SJSA1 (cell line): ENCODE measurements at places on chromosomes 3 and 15. TPM values are rescaled to one million over a fixed set of nuclear protein-coding genes. Genes with fewer than 3 reads are reported as not detected.
A peak's percentile ranks its signal among the peaks of the same experiment; 100 is the strongest.

GRCh38 chr3:24503616-24504113, 9.0 kb upstream of the THRB start:
- DNase-seq = no peak

- DNase-seq = no peak
These were observed 49.8 kb upstream of the DCLK3 start for GRCh38 chr3:36814066-36814717.

DNA sequence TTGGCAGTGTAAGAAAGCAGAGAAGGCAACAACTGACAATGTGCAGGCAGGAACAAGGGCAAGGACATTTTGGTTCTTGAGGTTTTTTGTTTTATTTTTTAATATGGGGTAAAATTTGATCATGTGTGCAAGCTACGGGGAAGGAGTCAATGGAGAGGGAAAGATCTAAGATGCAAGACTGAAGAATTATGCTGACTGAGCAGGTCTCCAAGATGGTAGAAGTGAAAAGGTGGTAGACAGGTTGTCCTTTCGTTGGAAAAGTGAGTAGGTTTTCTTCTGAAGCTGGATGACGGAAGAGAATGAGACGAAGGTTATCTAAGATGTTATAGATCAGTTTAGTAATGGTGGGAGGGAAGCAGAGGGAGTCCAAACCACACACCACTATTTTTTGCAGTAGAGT, 4.2 kb downstream of the CD47 start:
- DNase-seq = no peak

DNA sequence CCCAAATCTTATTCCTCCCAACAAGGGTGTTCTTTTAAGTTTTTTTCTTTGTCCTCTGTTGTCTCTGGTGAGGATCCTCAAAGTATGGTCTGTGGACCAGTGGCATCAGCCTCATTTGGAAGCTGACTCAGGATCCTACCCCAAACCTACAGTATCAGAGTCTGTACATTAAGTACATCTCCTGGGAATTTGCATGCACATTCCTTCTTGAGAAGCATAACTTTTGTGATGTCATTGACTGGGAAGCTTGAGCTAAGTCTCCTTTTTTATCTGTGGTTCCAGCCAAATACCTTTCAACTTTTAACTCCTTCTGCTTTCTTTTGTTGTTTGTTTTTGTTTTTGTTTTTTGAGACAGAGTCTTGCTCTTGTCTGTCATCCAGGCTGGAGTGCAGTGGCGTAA, 40.5 kb downstream of the ARMC8 start:
- no peak for DNase-seq

The SLC35G2 gene
- total RNA-seq = 29.0 and 39.4 TPM in 2 replicates

The PLSCR5 gene
- not detected in 2 replicates for total RNA-seq

The GOLGA8S gene
- 0.05 TPM in 1 of 2 replicates, not detected in the other for total RNA-seq

DNA sequence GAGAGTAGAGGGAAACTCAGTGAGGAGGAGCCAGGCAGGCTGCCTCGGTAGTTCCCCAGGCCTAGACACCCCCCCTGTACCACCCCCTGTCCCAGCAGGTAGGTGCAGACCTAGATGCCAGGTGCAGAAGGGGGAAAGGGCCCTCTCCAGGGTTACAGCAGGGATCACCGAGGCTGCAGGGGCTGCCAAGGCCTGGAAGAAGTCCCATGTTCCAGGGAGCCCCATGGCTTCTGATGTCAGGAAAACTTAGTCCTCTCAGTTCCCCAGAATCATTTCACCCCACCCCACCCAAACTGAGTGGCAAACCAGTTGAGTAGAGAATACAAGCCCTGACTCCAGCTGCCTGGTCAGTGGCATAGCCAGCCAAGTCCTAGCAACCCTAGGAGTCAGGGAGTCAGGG, 7.4 kb upstream of the SEMA3B start:
- DNase-seq = no peak

GRCh38 chr15:75625542-75626347, at the start of gene SNUPN:
Gene SNUPN, minus strand, starts transcription at chr15:75625725. Its CDS starts 4,674 bp downstream, at chr15:75621051.
- peak; percentile 94 for DNase-seq

GRCh38 chr3:14216257-14217048, 37.8 kb downstream of the LSM3 start:
- DNase-seq = no peak

DNA sequence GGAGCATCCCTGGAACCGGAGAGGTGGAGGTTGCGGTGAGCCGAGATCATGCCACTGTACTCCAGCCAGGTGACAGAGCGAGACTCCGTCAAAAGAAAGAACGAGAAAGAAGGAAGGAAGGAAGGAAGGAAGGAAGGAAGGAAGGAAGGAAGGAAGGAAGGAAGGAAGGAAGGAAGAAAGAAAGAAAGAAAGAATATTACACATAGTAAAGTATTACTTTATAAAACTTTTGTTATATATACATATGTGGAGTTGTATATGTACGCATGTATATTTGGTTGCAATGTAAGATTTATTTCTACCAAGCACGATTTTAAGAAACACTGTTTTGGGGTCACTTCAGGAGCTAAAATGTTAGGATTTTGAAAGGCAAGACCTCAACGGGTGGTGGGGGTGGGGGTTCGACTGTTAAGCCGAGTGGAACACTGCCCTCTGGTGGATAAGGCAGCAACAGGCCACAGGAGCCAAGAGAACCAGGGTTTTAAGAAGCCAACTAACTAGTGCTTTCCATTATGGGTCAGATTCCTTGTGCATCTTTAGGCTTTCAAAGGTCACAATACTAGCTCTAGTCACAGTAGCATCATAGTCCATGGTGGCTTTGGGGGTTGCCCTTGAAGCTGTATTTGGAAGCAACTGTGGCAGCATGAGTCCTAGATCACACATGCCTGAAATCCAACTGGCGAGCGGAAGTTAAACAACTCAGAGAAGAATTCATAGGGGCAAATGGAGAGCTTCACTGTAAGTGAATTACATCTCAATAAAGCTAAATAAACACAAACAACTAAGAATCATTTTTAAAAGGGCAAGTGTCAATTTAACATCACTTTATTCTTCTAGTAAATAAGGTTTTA, 22.5 kb downstream of the GLB1 start:
- peak; percentile 33 for DNase-seq

- DNase-seq = no peak
These were observed 98.6 kb downstream of the ARNT2 start for GRCh38 chr15:80502782-80503181.

DNA sequence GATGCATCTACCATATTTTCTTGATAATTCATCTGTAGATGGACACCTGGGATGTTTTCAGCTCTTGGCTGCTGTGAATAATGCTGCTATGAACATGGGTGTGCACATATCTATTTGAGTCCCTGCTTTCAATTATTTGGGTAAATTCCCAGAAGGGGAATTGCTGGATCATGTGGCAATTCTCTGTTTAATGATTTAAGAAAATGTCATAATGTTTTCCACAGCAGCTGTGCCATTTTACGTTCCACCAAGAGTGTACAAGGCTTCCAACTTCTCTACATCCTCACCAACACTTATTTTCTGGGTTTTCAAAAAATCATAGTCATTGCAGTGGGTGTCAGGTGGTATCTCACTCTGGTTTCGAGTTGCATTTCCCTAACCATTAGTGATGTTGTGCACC, 64.4 kb downstream of the NSMCE3 start:
- no peak for DNase-seq

- no peak for DNase-seq
These were observed 24.9 kb downstream of the TTC14 start for GRCh38 chr3:180626844-180627243.

GRCh38 chr15:64749167-64749566, 26.2 kb downstream of the RBPMS2 start:
- no peak for DNase-seq

The EID1 gene
- total RNA-seq = 378 and 579 TPM in 2 replicates

DNA sequence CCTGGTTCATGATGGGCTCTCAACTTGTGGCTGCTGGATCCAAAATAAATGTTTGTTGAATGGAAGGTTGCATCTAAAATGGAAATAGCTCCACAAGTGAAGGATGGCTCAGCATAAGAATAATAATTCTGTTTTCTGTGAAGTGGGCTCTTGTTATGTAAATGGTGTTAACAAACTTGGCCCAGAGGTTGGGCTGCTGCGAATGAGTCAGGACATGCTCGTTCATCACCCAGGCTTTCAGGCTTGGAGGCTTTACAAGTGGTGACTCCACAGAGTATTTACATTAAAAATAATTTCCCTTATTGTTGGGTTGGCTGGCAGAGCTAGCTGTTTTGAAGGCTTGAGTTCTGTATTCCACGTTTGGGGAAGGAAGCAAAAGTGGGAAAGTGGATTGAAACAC, 60.5 kb downstream of the ITGB5 start:
- peak; percentile 72 for DNase-seq

- DNase-seq = no peak
These were observed at the start of gene NOX5 for GRCh38 chr15:69014454-69014853. Gene NOX5, plus strand, starts transcription at chr15:69014695. Its CDS starts 41 bp downstream, at chr15:69014736.

GRCh38 chr15:64604319-64604718, 143.9 kb downstream of the ZNF609 start:
- no peak for DNase-seq

- no peak for DNase-seq
These were observed 135.4 kb downstream of the SYNPR start for GRCh38 chr3:63413523-63413922.

The FGD5 gene
- not detected in 2 replicates for total RNA-seq

DNA sequence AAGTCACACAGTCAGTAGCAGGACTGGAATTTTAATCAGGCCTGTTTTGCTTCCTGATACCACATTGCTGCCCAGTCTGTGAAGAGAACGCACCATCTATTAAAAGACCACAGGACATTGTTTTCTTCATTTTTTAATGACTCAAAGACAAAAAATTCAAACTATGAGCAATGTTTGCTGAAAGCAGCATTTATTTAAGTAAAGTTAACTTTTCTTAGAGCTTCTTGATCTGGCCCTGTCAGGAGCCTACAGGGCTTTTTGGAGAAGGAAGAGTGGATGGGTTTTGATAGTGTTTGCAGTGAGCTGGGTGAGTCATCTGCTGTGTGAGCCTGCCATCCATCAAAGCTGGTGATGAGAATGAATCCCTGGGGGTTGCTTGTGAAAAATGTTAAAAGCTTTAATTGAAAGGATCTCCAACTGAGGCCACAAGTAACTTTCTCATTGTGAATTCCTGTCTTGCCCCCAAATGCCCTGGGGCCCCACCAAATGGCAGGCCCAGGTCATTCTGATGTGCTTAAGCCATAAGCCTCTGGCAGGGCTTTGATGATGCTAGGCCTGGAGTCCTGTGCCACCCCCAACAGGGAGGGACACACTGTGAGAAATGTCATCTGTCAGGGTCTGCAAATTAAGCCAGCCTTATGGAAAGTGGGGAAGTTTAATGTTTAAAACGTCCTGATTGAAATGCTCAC, 136.2 kb upstream of the PFN2 start:
- DNase-seq = peak; percentile 95

The MAPKAPK3 gene
- total RNA-seq = 7.3 and 17.4 TPM in 2 replicates

DNA sequence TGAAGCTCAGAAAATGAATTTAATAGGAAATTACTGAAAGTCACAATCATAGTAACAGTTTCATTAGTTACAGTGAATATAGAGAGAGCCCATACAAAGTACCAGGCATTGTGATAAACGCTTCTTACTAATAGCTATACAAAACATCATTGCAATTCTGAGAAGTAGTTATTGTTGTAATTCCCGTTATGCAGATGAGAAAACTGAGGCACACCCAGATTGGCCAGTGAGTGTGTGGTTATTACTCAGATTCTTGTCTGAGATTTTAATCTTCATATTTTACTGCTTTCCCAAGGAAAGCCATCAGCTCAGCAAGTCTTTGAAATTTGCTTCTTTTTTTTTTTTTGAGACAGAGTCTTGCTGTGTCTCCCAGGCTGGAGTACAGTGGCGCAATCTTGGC, 14.3 kb downstream of the FLNB start:
- no peak for DNase-seq

DNA sequence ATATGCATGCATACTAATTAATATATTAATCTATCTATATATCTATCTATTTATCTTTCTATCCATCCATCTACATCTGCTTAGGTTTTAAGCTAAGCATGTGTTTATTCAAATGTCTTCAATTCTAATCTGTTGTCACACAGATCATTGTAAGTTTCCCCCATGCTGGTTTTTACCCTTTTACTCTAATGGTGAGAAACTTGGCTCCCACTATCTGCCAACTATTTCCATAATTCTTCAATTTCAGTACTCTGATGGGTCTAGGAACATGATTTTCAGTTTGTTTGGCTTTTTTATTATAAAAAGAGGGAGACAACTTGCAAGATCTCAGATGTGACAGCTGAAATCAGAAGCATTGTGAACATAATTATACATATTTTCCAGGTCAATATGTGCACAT, 773.8 kb downstream of the PLOD2 start:
- no peak for DNase-seq

The LNP1 gene
- total RNA-seq = 1.6 and 4.1 TPM in 2 replicates

GRCh38 chr15:42594095-42594494, 18.7 kb downstream of the STARD9 start:
- no peak for DNase-seq

- DNase-seq = no peak
These were observed 42.8 kb upstream of the PLOD2 start for GRCh38 chr3:146203776-146204175.

The ZKSCAN7 gene
- 4.1 and 4.4 TPM in 2 replicates for total RNA-seq

DNA sequence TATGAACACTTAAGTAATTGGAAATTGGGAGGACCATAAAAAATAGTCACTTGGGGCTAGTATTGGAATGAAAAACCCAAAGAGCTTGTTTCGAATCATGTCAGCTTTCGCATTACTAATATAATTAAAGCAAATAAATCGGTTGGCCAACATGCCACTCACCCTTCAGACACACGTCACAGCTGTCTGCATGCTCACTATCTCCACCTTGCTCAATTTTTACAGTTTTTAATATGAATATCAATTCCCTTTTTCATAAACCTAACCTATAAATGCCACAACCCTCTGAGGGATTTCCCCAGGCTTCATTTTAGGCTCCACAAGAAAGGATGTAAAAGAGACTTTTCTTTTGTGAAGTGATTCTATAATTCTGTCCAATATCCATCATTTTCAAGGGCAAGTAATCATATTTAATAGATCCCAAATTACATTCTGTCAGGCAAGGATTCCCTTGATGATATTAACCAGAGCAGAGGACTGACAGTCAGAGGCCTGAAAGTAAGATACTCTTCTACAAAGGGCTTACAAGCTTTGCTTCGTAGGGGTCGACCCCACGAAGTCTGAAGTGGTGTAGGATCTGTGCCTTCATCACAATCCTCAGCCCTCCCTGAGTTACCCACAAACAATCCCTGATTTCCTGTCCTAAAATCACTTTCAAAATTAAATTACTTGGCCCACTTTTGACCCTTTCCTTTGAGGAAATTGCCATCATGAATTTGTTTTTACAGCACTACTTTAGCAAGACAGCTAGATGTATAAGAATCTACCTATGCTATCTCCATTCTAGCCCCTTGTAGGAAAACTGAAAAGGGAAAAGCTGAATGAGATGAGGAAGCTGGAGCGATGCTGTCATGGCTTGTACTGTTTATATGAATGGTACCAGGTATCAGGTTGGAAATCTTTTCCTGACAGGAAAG, 44.5 kb downstream of the NANOGP8 start:
- DNase-seq = no peak

DNA sequence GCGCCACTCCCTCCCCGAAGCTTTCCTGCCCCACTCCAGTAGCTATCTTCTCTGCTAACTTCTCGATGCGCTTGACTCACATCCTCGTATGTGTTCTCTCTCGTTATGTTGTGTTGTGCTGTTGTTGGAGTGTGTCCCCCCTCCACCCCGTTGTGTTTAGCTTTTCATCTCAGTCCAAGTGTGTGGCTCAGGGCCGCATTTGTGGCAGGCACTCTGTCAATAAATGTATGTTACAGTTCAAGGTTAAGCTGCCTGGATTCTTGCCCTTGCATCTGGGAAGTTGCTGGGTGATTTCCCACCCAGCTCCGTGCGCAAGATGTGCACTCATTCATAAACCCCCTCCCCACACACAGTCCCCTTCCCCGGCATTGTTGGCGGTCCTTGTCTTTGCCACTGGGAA, 71.9 kb downstream of the PGPEP1L start:
- DNase-seq = no peak

GRCh38 chr15:89490081-89490813, 6.1 kb downstream of the RHCG start:
- DNase-seq = no peak
